ENCODE measurements at places on chromosomes 13 and 19.

DNA sequence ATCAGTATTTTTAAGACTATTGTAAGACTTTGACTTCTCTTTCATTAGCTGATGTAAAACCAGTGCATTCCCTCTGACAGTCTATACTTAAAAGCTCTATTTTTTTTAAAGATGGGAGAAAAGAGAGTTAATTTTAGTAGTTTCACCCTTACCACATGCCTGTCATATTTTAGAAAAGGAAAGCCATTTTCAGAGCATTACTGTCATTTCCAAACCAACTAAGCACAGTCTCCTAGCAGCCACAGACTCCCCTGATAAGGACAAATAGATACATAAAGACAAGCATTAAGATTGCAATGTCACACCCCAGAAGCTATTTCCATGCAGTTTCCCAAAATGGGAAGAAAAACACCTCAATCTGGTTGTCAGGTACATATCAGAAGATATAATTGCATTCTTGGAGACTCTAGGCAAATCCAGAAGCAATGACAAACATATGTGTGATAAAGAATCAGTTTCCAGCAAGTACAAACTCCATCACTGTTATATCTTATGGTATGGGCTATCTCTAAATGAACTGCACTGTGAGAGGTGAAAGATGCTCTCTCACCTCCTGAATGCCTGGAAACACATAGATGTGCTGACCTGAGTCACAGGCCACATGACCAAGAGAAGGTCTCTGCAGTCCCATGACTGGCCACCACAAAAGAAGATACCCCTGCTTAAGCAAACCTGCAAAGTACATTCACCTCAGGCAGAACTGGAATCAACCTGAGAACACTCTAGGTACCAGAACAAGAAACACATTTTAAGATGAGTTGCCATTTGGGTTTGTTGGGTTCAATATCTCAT is 303.3 kb downstream of the POU4F1 start:
- DNase-seq, result no peak

- DNase-seq, result no peak
Observed at GRCh38 chr19:38309615-38310278, 5.7 kb downstream of the C19orf33 start.

DNA sequence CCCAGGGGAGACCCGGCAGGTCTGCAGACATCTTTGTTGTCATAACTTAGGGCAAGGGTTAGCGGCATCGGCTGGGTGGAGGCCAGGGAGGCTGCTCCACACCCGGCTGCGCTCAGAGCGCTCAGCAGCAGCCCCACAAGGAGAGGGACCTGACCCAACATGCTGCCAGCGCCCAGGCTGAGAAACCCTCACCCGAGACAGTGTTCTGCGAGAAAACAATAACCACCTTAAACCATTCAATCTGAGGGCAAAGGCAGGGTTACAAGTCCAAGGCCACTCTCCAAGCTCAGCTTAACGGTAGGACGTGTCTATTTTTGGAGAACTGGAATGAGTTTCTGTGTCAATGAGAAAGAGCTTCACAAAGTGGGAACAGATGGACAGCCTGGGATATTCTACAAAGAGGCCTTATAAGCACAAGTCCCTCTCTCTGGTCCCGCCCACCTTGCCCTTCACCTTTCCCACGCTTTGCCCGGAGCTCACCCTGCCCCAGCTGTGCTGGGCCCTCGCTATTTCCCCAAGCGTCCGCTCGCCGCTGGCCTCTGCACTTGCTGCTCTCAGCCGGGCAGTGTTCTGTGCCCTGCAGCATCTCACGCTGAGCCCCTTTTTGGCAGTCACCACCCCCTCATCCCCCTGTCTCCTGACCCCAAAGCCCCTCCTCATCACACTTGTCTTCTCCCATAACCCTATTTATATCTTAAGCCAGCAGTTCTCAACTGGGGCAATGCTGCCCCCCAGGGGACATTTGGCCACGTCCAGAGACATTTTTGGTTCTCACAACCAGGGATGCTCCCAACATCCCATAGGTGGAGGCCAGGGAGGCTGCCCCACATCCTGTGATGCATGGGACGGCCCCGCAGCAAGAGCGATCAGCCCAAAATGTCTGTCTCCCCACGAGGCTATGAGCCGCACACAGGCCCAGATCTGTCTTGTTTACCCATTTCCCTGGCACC is 17.6 kb downstream of the PPP1R12C start:
- no peak for DNase-seq

DNA sequence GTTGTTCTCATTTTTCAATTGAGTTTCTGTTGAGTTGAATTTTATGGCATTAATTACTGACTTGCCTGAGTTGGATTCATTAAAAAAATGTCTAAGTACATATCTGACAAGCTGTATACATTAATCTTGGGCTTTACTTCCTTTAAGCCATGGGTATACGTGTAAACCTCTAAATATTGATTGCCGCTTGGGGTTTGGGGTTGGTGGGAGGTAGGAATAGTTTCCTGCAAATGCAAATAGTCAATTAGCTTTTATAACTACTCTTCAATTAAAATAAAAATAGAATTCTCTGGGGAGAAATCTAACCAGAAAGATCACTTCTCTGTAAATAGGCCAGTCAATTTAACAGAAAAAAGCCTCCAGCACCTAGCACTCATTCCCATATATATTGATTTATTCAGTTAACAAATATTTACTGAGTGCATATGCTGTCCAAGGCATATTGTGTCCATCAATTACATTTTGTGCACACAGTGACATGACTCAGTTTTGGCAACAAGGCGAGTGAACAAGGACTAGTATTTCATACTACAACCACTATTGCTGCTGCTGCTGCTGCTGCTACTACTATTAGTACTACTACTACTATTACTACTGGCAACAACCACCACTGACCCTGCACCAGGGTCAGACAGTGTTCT is 306.8 kb downstream of the RFC3 start:
- DNase-seq, result no peak

DNA sequence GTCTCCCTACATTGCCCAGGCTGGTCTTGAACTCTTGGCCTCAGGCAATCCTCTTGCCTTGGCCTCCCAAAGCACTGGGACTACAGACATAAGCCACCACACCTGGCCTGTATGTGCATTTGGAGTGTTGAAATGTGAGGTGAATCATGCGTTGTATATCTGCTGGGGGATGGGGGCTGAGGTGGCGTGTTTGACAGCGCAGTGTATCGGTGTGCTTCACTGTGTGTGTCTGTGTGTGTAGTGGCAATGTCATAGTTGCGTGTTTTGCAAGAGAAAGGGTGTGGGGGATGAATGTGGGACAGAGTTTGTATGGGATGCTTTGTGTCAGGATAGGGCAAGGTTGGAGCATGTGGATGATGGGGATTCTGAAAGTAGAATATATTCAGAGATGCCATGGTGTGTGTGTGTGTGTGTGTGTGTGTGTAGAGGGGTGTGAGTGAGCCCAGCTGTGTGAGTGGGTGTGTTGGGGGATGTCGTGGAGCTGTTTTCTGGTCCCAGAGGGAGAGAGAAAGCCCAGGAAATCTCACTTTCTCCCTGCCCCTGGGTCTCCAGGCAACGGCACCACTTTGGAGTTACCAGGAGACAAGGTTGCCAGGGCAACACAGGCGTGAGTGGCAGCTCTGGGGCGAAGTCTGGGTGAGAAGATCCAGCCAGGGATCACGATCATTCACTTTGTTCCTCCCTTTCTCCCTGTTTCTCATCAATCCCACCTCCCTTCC is 1.1 kb upstream of the SWSAP1 start:
- peak; percentile 81 for DNase-seq

Measured in hepatocyte (in vitro differentiated cells).